ENCODE measurements at places on chromosomes 7 and 10. TPM values are rescaled to one million over a fixed set of nuclear protein-coding genes. Genes with fewer than 3 reads are reported as not detected.

Gene HECW1
- 10.7 TPM for total RNA-seq

Gene HSPA12A
- total RNA-seq = 106 TPM

Gene METTL27
- total RNA-seq = 0.79 TPM

Gene TCAF2
- total RNA-seq = 1.5 TPM

Gene DGKI
- 75.0 TPM for total RNA-seq

Gene SLC35G1
- total RNA-seq = 16.3 TPM

Gene SEMA3E
- 11.8 TPM for total RNA-seq

Gene ADRA2A
- 6.6 TPM for total RNA-seq

Gene CTNNA3
- 63.5 TPM for total RNA-seq

Gene TUBB8
- total RNA-seq = not detected

Gene MSMB
- not detected for total RNA-seq

Gene NDUFB2
- total RNA-seq = 285 TPM

Gene NCF1
- total RNA-seq = 2.8 TPM

Gene INTS15
- total RNA-seq = 22.6 TPM

Gene CHPF2
- total RNA-seq = 25.5 TPM

Gene RPEL1
- 0.11 TPM for total RNA-seq

Gene ETV1
- total RNA-seq = 39.8 TPM

Gene VWA2
- 2.0 TPM for total RNA-seq

Gene TAS2R5
- total RNA-seq = 3.7 TPM

Gene EBLN1
- not detected for total RNA-seq

Gene FZD8
- 14.0 TPM for total RNA-seq

Gene TMEM270
- total RNA-seq = not detected

Gene PIP
- total RNA-seq = not detected

Gene TSPAN13
- total RNA-seq = 47.6 TPM

Gene ZPBP
- not detected for total RNA-seq

Gene DOCK4
- 95.0 TPM for total RNA-seq

Gene RSPH10B
- 2.2 TPM for total RNA-seq

Gene SFRP5
- 9.6 TPM for total RNA-seq
